ENCODE measurements at places on chromosomes 3 and 15.

GRCh38 chr3:122810734-122811133, 15.9 kb downstream of the SLC49A4 start:
- DNase-seq: no peak

DNA sequence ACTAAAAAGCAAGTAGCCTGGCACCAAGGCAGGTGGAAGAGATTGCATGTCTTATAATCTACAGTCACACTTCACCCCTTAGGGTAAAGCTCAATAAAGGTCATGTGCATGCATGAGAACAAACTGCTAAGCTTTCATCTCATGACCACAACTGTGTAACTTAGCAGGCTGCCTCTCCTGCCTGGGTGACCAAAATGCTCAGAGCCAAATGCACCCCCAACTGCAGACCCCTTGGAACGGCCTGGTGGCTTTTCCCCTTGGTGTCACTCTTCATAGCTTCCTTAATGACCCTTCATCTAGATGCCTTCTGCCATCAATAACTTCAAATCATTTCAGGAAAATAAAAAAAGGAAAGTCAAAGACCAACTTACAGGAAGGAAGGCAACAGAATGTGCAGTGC, 88.1 kb downstream of the ADAMTS17 start:
- no peak for DNase-seq

GRCh38 chr3:52529376-52530333, 4.0 kb downstream of the NT5DC2 start:
- no peak for DNase-seq

GRCh38 chr3:123378409-123378915, 70.4 kb downstream of the ADCY5 start:
- no peak for DNase-seq

GRCh38 chr15:66829551-66830121, 127.6 kb downstream of the SMAD6 start:
- no peak for DNase-seq

- DNase-seq: no peak
Observed at GRCh38 chr3:9402410-9403228, 5.2 kb downstream of the SETD5 start.

DNA sequence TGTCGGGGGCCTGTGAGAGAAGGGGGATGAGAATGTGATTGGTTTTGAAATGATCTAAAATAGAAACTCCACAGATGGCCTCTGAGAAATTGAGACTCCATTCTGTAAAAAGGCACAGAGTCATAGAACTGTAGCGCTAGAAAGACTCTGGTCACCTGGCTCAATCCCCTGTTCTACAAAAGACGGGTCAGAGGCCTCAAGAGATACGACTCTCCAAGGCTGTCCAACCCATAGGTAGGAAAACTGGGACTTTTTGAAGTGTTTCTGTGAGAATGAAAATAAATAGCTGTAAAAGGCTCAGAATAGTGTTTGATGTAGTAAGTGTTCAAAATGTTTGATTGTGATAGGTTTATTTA, 11.7 kb upstream of the TMC3 start:
- DNase-seq: no peak

DNA sequence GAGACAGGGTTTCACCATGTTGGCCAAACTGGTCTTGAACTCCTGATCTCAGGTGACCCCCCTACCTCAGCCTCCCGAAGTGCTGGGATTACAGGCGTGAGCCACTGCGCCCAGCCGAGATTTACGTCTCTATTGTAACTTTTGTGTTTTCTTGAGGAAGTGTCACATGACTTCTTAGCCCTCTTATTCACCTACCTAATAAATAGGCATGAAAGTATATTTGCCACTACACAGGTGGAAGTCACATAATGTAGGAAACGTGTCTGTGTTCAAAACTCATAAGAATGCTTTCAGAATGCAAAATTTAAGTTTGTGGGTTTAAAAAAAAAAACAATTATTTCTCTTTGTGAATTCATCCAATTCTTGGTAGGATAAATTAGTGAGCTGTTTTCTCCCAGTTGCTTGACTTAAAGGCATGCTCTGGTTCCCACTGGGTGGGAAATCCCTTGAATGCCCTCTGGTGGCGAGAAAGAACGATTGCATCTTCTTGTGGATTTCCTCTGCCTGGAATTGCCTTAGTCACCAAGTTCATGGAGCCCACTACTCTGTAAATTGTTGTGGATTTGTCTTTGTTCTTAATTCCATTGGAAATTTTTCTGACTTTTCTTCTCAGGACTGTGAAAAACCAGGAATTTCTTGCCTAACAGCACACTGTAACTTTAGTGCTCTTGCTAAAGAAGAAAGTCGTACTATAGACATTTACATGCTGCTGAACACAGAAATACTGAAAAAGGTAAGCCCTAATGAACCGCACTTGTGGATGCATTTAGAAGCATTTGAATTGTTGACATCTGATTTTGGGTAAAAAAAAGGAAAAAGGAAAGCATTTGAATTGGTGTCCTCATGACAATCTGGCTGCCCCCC, 82.2 kb upstream of the CTDSPL start:
- DNase-seq: no peak

DNA sequence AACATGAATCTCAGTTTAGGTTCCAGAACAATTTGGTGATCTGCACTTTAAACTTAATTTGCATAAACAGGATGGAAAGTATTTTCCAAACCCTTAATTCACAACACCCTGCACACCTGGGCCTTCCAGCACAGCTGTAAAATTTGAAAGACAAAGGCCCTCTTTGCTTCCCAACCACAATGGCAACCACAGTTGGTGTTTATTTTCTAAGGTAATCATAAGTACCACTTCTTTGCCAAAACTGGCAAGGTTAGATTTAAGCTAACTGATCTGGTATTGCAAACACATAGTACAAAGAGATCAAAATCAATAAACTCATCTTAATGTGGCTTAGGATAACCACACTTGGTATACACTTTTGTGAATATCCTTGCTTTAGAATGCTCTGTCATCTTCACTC, 4.1 kb downstream of the LRIG1 start:
- DNase-seq: no peak

GRCh38 chr15:67784856-67785430, 40.4 kb upstream of the SKOR1 start:
- DNase-seq: no peak

GRCh38 chr3:154364849-154365248, 40.6 kb upstream of the DHX36 start:
- no peak for DNase-seq

DNA sequence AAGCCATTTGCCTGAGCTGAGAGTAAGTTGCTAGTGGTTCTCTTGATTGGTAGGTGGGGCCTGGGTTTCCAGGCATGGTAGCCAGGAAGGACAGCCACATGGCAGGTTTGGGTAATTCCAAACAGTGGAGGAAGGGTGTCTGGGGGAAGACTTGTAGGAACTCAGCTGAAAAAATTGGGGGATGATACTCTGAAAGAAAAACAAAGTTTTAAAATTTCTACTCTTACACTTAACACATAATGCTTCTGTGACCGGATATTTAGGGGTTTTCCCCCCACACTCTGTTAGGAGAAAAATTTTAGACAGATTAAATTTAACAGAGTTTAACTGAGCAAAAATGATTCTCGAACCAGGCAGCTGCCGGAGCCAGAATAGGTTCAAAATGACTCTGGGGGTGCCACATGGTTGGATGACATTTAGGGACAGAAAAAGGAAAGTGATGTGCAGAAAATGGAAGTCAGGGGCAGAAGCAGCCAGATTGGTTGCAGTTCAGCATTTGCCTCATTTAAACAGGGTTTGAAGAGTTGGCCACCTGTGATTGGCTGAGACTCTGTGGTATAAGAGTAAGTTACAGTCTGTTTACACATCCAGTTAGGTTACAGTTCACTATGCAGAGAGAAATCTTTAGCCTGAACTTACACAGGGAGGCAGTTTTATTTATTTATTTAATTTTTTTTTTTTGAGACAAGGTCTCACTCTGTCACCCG, 8.1 kb downstream of the B2M start:
- peak; percentile 28 for DNase-seq

GRCh38 chr3:32148351-32148750, 41.9 kb downstream of the GPD1L start:
- DNase-seq: no peak

DNA sequence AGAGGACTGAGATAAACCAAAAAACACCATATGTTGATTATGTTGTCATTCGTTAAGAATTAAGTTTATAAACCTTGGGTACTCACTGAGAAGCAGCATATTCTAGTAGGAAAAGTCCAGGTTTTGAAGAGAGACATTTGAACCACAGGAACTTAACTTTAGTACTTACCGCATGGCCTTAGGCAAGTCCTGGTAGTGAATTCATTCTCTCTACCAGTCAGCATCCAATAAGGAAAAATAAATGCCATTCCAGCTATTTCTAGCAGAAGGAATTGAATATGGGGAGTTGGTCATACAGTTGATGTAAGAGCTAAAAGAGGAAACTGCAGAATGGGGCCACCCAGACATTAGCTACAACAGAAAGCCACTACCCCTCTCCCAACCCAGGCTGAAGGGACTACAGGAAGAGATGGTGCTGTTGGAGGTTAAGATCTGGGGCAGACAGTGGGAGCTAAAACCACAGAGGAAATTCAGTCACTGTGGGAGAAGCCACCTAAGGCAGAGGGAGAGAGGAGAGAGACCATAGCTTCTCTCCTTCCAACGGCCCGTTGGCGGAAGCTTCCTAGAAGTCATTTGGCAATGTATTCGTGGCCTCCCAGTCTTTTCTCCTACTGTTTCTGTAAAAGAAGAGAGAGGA, 133.8 kb upstream of the RARB start:
- no peak for DNase-seq

Data from T follicular helper cell (primary cell).